ENCODE measurements at places on chromosomes 6 and 20.

GRCh38 chr20:50655311-50655880 is 35.9 kb downstream of the RIPOR3 start:
- DNase-seq, result no peak

DNA sequence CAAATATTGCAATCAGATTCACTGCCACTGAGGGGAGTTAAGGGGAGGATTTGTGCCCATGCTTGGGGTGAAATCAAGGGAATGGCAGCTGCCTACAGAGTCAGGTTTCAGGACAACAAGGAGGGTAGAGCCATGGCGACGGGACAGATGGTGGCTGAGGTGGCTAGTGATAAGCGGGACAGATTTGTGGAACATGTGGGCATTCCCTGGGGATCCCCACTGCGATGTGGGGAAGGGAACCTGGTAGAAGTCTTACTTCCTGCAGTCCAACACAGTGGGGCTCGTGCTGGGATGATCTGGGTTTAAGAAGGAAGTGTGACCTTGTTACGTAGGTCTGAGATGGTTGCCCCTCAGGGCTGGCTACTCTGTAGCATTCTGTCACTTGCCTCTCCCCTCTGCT is 292.0 kb upstream of the JARID2 start:
- no peak for DNase-seq

DNA sequence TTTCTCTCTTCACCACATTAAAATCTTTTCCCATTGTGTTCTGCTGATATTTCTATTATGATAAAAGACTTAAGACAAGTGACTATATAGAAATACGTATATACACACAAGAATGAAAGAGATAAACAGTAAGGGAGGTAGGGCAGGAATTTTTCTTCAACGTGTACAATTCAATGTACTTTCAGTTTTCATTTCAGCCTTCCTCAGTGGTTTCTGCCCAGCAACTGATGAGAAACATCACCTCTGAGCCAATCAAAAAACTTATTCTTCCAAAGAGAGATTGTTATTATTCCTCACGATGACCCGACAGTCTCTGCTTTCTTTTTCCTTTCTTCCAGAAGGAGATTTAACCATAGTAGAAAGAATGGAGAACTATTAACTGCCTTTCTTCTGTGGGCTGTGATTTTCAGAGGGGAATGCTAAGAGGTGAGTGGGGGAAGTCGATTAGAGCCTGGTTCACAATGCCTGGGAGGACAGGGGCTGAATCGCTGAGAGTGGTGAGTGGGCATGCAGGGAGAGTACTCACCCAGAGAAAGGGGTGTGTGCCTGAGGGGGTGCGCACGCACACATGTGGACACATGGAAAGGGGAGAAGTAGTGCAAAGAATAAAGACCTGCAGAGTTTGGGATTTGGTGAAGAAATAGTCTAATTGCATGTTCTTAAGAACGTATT is at the start of gene BTN3A1:
BTN3A1 (plus strand) TSS at position 289 of the 672 bp plus-strand sequence. CDS start 3,289 bp downstream, outside the sequence.
- peak; percentile 43 for DNase-seq

DNA sequence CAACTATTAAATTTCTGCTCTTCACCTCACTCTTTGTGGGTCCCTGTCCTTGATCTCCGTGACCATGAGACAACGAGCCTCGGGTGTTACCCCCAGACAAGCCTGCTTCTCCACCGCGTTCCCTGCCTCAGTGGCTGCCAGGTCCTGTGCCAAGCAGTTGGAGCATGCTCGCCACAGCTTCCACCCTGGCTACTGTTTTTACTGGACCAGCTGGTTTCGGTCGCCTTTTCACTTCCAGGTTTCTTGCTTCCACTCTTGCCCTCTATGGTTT is 5.6 kb downstream of the TP53RK start:
- DNase-seq, result no peak

DNA sequence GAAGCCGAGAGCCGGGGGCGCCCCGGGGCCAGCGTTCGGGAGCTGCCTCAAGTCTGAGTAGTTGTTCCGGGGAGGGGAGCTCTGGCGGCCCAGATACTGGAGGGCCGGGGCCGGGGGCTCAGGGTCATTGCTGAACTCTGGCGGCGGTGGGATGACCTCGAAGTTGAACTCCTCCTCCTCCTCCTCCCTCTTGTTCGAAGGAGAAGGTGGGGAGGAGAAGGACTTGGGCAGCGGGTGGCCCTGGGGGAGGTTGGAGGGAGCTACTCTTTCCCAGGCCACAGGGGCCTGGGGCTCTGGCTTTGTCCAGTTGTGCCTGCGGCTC is 37.7 kb downstream of the C6orf132 start:
- DNase-seq, result no peak

- no peak for DNase-seq
Observed at GRCh38 chr6:161694995-161695394, 421.1 kb upstream of the AGPAT4 start.

DNA sequence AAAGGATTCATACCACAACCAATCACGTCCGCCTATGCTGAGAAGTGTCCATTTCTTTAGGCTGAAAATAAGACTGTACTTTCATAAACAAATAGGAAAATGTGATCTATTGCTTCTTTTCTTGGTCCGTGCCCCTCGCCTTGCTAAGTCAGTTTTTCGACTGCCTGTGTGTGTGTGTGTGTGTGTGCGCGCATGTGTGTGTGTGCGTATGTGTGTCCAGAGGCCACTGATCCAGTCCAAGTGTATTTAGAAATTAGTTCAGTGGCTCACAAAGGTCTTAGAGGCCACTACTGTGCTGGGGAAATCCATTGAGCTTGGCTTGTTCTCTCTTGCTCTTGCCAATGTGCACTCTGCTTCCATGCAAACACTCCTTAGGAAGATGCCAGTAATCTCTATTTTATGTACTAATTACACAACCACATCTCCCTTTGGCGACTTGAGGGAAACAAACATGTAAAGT is 50.5 kb downstream of the SLC22A23 start:
- no peak for DNase-seq

- no peak for DNase-seq
Observed at GRCh38 chr6:8170754-8171153, 68.4 kb upstream of the EEF1E1 start.

- no peak for DNase-seq
Observed at GRCh38 chr6:41594326-41594725, 43.9 kb upstream of the MDFI start.
